ENCODE measurements at places on chromosomes 16 and 17.
A peak's percentile ranks its signal among the peaks of the same experiment; 100 is the strongest.

- DNase-seq = no peak
Measured at GRCh38 chr16:65323655-65324237, 201.9 kb upstream of the CDH11 start.

- no peak for DNase-seq
Measured at GRCh38 chr17:42547698-42548069, 5.0 kb upstream of the HSD17B1 start.

DNA sequence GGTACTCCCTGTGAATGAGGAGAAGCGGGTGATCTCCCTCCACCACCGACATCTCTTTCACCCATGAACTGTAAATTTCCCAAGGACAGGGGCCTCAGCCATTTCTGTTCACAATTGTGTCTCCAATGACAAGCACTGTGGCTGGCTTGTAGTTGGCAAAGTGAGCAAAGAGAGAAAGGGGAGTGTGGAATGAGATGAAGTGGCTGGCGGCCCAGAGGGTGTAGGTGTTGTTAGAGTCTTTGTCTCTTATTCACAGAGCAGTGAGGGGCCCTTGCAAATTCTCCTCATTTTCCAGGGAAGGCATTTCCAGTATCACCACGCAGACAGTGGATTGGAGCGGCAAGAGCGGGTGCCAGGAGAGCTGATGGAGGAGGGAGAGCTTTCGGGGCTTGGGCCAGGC lies 411.7 kb upstream of the EEF2KMT start:
- DNase-seq = no peak

GRCh38 chr17:80892019-80892855 lies 99.4 kb upstream of the CHMP6 start:
- DNase-seq = peak; percentile 96

DNA sequence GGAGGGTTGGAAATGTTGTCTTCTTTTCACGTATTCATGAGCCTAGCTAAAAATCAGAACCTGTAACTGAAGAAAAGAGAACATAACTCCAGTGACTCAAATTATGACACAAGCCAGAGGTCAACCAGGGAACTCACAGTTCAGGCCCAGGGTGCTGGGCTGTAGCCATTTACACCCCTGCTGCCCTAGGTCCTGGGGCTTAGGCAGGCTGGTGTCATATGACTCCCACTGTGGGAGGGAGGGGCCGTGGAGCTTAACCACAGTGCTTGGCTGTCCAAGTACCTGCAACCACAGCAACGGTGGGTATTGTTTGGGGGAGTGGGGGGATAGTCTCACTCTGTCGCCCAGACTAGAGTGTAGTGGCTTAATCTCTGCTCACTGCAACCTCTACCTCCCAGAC lies 71.1 kb upstream of the AMZ2 start:
- no peak for DNase-seq

DNA sequence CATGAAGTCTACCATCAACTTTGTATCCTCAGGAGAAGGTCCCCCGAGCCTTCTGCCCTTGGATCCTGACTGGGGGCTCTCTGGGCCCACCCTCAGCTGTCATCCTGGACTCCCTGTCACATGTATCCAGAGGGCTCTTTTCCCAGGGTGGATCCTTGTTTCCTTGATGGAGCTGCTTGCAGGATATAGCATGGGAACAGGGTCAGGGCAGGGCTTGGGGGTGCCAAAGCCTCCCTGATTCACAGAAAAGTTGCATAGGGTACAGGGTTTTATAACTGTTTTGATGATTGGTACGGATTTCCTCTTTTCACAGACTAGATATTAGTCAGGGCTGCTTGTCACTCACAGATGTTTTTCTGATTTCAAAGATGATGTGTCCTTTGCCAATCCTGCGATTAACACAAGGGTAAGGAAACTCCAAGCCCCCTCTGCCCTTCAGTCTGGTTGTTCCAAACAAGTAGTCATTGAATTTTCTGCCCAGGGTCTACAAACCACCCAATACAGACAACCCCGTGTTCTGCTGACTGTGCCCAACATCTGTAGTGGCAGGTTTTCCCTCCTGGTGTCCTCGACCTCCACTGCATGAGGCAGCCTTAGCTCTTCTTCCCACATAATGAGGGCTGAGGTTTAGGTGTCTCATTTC lies 20.6 kb upstream of the SLC35G3 start:
- peak; percentile 50 for DNase-seq

GRCh38 chr17:7515911-7516610 lies 31.9 kb downstream of the POLR2A start:
- DNase-seq = no peak

GRCh38 chr17:5331506-5331905 lies 49.4 kb downstream of the RABEP1 start:
- no peak for DNase-seq

DNA sequence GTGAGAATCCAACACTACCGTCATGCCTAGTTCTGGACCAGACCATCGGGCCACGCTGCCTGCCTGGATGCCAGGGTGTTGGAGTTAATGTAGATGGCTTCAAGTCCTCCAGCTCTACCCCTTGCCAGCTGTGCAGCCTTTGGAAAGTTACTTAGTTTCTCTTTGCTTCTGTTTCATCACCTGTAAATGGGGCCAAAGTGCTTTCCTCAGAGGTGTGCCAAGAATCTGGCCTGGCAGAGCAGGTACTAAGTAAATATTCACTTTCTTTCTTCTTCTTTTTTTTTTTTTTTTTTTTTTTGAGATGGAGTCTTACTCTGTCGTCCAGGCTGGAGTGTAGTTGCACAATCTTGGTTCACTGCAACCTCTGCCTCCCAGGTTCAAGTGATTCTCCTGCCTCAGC lies 159.5 kb upstream of the RPL38 start:
- no peak for DNase-seq

GRCh38 chr16:15404792-15405191 lies 9.2 kb downstream of the MPV17L start:
- DNase-seq = no peak

GRCh38 chr16:65658349-65658748 lies 536.5 kb upstream of the CDH11 start:
- no peak for DNase-seq

GRCh38 chr17:28347261-28347891 lies 10.0 kb downstream of the POLDIP2 start:
- DNase-seq = no peak

DNA sequence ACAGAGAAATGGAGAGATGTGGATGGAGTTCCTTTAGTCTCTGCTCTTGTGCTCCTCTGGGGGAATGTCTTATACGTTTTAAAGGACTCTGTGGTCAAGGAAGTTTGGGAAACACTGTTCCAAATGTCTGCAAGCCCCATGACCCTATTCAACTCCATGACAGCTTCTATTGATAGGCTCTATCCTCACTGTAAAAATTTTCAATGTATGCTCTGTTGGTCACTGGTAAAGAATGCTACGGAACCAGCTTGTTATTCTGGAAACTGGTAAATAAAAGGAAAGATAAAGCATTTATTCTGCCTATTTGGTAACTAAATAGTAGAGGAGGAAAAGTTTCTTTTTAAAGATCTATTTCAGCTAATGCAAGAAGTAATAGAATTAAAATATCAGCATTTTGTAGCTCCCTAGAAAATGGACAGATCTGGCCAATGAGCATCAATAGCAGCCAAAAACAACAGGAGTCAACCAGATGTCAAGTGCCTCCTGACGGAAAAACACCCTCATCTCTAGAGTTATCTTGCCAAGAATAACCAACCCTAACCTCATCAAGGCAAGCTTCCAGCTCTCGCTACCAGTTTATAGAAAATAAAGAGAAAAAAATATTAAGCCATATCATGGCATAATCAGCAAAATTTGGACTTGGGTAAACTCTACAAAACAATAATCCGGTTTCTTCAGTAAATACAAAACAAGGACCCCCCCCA lies 16.1 kb downstream of the GDE1 start:
- DNase-seq = no peak

GRCh38 chr17:59601130-59601529 lies 18.6 kb upstream of the CLTC start:
- DNase-seq = no peak

- no peak for DNase-seq
Measured at GRCh38 chr16:53605831-53606400, 97.7 kb downstream of the RPGRIP1L start.

Measured in stimulated activated CD4-positive, alpha-beta T cell treated with anti-CD3 and anti-CD28 coated beads, Interleukin-4, amount 100 ng/mL, for 24 hours (primary cell).